ENCODE measurements at places on chromosomes 16 and 17.

GRCh38 chr16:12613131-12613991, 190.3 kb downstream of the CPPED1 start:
- peak; percentile 19 for DNase-seq

DNA sequence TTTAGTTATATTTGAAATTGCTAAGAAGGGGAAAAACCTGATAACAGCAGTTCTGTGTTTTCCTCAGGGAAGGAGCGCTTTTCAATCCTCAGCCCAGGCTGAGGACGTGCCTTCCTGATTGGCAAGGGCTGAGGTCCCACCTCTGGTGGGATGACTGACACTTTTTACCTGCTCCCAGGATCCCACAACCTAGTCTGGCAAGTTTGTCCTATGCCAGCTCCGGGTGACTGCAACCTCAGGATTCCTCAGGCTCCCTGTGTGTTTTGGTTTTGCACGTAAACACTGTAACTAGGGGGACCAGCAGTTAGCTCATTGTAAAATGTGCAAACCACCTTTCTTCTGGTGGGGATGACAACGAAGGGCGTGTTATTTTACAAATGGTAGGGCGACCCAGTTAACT, 7.5 kb downstream of the MARCHF10 start:
- no peak for DNase-seq

- DNase-seq, result no peak
These were observed 181.1 kb downstream of the SNX29 start for GRCh38 chr16:12157517-12158093.

DNA sequence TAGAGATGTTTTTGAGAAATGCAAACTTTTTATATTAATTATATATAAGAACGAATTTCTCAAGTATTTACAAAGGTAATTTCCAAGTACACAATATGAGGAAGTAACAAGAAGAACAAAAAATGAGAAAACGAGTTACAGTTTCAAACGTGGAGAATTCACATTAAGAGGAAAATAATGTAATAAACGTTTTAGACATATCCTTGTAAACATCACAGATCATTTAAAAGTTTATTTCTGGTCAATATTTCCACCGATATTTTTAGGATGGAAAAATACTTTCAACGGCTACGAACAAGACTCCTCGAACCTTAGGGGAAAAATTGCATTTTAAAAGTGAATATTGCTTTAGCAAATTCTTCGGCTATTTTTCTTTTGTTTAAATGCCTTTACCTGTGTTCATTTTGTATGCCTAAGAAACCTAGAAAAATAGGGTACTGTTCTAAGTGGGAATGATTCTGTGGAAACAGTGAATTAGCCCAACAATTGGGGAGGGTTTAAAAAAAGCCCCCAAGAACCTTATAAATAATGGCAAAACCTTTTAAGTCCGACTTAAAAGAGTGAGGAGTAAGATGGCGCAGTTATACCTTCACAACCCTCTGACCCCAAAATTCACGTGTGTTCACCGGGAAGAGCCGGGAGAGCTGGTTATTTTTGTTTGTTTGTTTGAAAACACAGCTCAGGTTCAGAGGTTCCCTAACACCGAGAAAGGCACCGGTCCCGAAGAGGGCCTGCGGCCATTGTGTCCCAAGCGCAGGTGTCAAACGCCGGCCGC, 3.3 kb downstream of the HNF1B start:
- DNase-seq, result no peak

DNA sequence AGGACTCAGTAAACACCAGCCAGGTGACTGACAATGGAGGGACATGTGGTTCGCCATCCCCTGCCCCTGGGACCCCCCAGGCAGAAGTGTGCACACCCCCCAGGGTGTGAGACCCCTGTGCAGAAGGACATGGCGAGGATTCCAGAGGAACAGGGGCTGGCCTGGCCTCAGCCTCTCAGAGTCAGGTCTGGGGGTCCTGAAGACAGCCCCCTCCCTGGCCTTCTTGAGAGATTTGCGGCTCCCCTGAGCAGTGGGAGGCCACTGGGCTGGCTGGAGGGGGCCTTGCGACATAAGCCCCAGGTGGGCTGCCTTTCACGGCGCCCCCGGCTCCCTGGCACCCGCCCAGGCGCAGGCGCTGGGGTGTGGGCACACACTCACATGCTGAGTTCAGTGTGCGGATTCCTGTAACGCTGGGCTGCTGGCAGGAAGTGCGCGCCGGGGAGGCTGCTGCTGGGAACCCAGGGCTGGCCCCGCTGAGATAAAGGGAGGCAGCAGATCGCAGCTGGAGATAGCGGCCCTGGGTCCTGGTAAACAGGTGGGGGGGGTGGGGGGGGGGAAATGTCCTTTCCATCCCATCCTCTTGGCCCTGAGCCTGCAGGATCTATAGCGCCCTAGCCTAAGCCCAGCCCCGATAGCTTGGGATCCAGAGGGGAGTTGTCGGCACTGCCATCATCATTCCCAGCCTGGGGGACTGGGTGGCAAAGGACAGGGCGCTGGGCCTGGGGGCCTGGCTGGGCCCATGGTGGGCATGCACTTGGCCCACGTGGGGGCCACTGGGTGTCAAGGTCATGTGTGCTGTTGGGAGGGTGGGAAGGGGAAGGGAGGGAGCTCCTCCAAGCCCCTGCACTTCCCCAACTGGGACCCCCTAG, 27.1 kb downstream of the TMEM235 start:
- peak; percentile 83 for DNase-seq

- DNase-seq, result no peak
These were observed 16.5 kb downstream of the AP1G1 start for GRCh38 chr16:71792176-71792575.

GRCh38 chr17:7476494-7476893, 2.9 kb downstream of the ZBTB4 start:
- no peak for DNase-seq

Data from activated CD4-positive, alpha-beta memory T cell treated with anti-CD3 and anti-CD28 coated beads, Interleukin-2, amount 10 ng/mL, durations not matched to agents 7 days and 5 days (primary cell).